Osteoblast (primary cell): ENCODE measurements at places on chromosomes 2 and 18. TPM values are rescaled to one million over a fixed set of nuclear protein-coding genes. Genes with fewer than 3 reads are reported as not detected.
A peak's percentile ranks its signal among the peaks of the same experiment; 100 is the strongest.

ALK gene
- under 0.01 and 0.29 TPM in 2 replicates for total RNA-seq

- H3K4me3 ChIP-seq: no peak overlapping the region
- H3K4me1 ChIP-seq: no peaks in the 10 kb centered on the region
- H3K27me3 ChIP-seq: no peaks in the 10 kb centered on the region
- no peaks in the 10 kb centered on the region for H3K36me3 ChIP-seq
- no peak for DNase-seq
Measured at GRCh38 chr18:30175621-30176225, 866.8 kb downstream of the DSC3 start.

CRYGC gene
- not detected in 2 replicates for total RNA-seq

MSTN gene
- total RNA-seq: under 0.01 TPM in 1 of 2 replicates, not detected in the other

MOCOS gene
- total RNA-seq: 14.4 and 19.9 TPM in 2 replicates

DSC2 gene
- under 0.01 and 0.36 TPM in 2 replicates for total RNA-seq

- no peak overlapping the region for H3K4me3 ChIP-seq
- DNase-seq: no peak
- H3K27me3 ChIP-seq: no peaks in the 10 kb centered on the region
- peaks cover 21% of the 10 kb centered on the region for H3K4me1 ChIP-seq
- no peaks in the 10 kb centered on the region for H3K36me3 ChIP-seq
- H3K27ac ChIP-seq: no peak overlapping the region
Measured at GRCh38 chr2:207897541-207898353, 127.6 kb downstream of the PLEKHM3 start.

- H3K4me1 ChIP-seq: peaks cover 22% of the 10 kb centered on the region
- no peaks in the 10 kb centered on the region for H3K27me3 ChIP-seq
- H3K36me3 ChIP-seq: no peaks in the 10 kb centered on the region
- H3K4me3 ChIP-seq: peak overlapping the region; percentile 10
Measured at GRCh38 chr2:160837416-160837815, 322.8 kb upstream of the TANK start.

CXCR1 gene
- total RNA-seq: not detected in 2 replicates

ZNF396 gene
- 1.8 and 3.3 TPM in 2 replicates for total RNA-seq

DNA sequence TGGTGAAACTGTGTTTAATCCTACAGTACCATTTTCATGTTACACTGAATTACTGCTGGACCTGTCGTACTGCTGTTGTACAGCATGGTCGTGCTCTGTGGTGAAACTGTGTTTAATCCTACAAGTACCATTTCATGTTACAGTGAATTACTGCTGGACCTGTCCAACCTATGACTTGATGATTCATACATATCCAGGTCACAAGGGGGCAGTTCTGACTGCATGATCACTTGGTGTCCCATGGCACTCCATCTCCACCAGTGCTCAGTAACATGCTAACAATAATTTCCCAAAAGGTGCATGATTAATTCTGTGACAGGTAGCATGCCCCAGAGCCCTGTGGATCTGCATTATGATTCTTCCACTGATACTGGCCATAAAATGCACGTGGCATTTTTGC lies 101.6 kb downstream of the ADCYAP1 start:
- no peaks in the 10 kb centered on the region for H3K27me3 ChIP-seq
- DNase-seq: no peak
- no peak overlapping the region for H3K4me3 ChIP-seq
- no peak overlapping the region for H3K27ac ChIP-seq

DNA sequence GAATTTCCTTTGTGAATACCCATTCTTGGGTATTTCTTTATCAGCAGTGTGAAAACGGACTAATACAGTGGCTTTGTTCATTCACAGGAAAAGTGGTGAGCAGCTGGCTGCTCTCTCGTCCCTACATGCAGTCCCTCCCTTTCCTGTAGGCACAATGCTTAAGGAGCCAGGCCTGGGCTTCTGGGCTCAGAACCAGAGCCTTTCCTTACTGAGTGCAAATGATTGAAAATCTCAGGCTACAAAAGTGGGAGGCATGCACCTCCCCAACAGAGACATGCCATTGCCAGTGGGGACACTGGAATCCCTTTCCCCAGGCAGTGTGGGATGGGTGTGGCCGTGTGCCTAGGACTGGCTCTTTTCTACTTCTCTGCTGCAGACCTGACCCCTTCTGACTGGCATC lies 61.3 kb downstream of the MCFD2 start:
- H3K4me3 ChIP-seq: no peak overlapping the region
- H3K4me1 ChIP-seq: peaks cover 70% of the 10 kb centered on the region
- H3K27ac ChIP-seq: peak overlapping the region; percentile 97
- peaks cover 3% of the 10 kb centered on the region for H3K36me3 ChIP-seq
- H3K27me3 ChIP-seq: no peaks in the 10 kb centered on the region
